ENCODE measurements at places on chromosomes 4 and X.
A peak's percentile ranks its signal among the peaks of the same experiment; 100 is the strongest.

DNA sequence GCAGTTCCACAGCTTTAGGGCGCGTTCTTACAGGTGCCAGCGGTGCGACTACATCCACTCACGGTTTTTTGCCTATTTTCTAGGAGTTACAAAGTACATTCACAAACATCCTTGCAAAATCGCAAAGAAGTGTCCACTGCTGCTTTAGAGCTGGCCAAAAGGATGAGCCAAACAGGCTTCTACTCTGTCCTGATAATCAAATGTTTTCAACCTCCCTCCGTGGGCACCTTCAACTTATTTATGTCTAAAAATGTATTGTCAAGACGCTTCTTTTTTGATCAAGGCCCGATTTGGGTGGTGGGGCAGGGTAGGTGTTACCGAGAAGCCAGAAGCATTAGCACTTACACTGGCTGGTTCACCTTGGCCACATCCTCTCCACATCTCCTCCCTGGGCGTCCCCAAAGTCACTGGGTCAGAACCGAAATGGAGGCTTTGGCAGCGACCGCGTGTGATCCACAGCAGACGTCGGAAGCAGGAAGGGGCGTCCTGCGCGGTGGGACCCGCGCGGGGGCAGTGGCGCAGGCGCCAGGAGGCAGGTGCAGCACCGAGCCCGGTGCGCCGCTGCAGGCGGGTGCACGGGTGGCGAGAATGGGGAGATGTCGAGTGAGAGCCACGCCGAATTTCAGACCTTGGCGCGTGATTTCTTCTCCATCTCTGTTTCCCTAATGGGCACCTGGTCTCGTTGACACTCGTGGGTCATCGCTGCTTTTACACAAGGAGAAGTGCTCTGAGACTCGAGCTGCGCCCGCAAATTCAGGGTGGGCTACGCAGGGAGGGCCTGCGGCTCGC, 16.9 kb downstream of the NKX3-2 start:
- DNase-seq = no peak

- DNase-seq = no peak
These were observed 13.7 kb upstream of the SMIM20 start for GRCh38 chr4:25900310-25900709.

DNA sequence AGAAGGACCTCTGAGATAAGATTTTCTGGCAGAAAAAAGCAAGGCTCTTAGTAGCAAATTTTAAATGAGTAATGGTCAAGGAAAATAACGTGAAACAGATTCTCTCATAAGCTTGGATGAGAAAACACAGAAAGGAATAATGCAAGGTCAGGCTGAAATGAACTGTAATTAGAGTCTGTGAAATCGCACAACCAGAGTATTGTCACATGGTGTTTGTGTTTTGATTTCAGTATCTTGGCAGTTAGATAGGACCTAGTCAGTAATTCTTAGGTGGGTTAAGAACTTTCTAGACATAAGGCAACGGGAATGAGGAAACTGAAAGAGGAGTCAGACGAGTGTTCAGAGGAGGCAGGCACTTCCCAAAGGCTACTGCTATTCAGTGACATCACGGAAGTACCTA, 34.6 kb downstream of the LIMCH1 start:
- no peak for DNase-seq

DNA sequence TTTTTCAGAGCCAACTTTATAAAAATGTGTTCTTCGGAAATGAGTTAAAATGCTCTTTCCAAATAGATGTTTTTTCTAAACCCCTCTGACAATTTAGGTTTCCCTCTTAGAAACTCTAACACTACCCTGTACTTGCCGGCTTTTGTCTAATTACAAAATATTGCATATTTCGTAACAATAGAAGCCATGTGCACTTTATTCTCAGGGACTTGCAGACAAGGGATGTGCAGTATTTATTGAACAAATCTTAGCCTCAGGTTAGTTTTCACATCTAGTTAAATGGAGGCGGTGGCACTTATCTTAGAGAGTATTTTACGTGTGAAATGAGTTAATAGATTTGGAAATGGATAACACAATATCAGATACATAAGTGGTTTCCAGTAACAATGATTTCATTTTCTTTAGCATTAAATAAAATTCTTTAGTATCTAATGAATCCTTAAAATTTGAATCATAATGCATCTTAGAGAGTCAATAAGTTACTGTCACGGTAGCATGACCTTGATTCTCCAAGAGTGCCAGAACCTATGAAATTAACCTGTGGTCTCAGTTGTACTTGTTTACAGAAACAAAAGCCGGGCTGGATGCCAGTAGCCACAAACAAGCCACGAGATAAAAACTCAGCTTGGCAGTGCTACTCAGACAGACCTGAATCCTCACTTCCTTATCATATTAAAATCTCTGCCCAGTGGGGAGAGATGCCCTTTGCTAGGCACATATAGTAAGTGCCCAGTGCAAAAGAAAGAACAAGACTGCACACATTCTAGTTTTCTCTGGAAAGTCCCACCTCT, 772 bp upstream of the PABPC4L start:
- DNase-seq = peak; percentile 32

All from COR-L47 (cell line).